HAP-1 (cell line): ENCODE measurements at places on chromosomes 5 and 9.

- peak; percentile 73 for DNase-seq
These were observed 691 bp downstream of the FCHO2 start for GRCh38 chr5:72956324-72957140.

GRCh38 chr5:127028822-127029457, 1.4 kb downstream of the MARCHF3 start:
- DNase-seq: peak; percentile 74

GRCh38 chr9:4689021-4689420, 9.7 kb downstream of the CDC37L1 start:
- DNase-seq: no peak

DNA sequence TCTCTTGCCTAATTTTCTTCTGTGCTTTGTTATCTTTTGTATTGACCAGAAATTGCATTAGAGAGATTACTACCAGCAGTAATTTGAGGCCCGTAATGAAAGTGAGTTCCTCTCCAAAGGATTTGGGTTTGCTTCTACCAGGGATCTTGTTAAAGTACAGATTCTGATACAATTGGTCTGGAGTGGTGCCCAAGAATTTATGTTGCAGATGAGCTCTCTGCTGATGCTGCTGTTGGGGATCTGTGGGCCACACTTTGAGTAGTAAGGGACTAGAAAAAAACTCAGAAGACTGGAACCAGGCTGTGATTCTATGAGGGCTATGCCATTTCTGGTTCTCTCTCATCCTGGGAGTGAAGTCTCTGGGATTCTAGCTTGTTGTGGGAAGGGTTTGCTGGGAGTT, 192.2 kb downstream of the SEC61B start:
- no peak for DNase-seq

GRCh38 chr9:137041124-137041523, 4.9 kb downstream of the NPDC1 start:
- DNase-seq: no peak

- DNase-seq: no peak
These were observed 255.1 kb downstream of the ZSWIM6 start for GRCh38 chr5:61587125-61587524.

- no peak for DNase-seq
These were observed 8.9 kb downstream of the RECK start for GRCh38 chr9:36045610-36046009.

DNA sequence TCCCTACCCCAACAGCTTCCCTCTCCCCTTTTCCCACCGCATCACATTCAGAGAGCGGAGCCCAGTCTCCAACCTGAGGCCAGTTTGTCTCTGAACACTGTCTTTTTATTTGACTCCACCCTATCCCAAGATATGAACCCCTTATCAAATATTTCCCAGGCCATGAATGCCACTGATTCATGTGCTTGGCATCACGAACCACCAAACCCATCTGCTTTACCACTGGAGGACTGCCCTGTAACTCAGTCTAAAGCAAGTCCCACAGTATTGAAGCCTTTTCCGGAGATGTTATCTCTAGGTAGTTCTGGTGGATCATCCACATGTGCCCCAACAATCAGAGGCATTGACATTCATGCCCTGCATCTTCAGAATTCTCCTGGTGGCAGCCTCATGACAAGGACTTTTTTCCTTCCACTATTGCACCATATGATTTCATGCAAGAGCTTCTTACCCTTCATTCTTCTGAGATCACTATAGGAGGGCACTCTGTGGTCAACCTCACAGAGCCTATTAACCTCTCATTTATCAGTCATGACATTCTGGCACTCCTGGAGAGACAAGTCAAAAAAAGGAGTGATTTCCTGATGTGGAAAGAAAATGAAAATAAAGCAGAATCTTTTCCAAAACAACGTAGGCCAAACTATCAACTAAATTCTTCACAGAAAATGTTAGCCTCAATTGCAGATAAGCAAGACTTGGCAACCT, 12.3 kb upstream of the SPATA31D4 start:
- DNase-seq: no peak

GRCh38 chr9:123527981-123528380, 172.0 kb downstream of the CRB2 start:
- DNase-seq: no peak

DNA sequence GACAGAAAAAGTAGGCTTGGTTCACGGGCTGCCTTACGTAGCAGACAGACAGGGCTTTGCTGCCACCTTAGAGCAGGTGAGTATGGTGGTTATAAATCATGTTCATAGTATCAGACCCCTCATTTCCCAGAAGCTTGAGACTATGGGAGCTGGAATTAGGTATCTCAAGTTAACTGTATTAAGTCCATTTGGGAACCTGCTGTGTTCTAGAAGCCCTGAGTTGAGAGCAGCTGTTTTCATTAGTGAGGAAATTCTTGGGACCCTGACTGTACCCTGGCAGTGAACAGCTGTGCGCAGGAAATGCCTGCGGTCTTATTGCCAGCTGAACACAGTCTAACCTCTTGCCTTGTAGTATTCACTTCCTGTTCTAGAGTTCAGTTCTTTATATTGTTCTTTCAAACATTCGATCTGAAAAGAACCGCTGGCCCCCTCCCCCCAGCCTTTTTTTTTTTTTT, 29.8 kb downstream of the UGCG start:
- DNase-seq: no peak

DNA sequence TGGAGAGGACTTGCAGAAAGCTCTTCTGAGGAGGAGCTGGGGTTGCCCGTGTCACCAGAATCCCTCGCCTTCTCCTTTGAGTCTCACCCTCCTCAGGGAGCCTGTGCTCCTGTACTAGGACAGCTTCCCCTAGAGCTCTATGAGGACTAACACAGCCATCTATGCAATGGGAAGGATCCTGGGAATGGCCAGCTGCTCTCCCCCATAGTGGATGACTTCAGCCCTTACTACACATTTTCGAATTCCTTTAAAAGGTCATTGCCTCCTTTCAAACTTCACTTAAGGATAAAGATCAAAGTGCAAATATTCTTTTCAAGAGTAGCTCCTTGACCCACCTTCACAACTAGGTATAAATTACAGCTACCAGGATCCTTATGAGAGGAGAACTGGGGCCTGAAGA, 55.1 kb downstream of the PRDM6 start:
- no peak for DNase-seq

DNA sequence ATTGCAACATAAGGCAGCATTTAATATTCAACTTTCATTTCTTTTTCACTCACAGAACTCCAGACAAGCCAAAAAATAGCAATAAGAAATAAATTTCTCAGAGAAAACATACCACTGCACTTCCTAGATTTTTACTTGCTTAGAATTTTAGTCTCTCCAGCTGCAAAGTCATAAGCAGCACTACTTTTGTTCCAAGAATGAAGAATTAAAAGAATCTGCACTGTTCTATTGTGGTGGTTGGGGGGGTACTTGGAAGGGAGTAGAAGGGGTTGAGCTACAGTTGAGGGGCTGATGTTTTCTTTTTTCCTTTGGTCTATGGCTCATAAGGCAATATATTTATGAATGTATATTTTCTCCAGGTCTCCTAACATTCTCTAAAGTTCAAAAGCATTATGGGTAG, 144.5 kb downstream of the KIAA0825 start:
- DNase-seq: no peak

DNA sequence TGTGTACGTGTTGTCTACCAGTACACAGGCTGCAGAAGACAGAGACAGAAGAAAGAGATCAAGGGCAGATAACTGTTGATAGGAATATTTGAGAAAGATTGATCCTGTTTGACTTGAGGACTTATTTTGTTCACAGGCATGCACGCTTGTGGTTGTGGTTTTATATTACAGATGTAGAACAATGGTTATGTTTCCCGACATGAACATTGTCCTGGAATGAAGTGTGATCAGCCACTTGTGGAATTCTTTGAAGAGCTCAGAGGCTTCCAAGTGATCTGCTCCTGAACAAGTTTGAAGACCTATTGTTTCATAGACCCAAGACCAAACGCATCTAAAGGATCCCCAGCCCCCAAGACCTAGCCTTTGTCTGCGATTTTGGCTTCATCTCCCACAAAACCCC, 13.7 kb downstream of the TEX53 start:
- no peak for DNase-seq

DNA sequence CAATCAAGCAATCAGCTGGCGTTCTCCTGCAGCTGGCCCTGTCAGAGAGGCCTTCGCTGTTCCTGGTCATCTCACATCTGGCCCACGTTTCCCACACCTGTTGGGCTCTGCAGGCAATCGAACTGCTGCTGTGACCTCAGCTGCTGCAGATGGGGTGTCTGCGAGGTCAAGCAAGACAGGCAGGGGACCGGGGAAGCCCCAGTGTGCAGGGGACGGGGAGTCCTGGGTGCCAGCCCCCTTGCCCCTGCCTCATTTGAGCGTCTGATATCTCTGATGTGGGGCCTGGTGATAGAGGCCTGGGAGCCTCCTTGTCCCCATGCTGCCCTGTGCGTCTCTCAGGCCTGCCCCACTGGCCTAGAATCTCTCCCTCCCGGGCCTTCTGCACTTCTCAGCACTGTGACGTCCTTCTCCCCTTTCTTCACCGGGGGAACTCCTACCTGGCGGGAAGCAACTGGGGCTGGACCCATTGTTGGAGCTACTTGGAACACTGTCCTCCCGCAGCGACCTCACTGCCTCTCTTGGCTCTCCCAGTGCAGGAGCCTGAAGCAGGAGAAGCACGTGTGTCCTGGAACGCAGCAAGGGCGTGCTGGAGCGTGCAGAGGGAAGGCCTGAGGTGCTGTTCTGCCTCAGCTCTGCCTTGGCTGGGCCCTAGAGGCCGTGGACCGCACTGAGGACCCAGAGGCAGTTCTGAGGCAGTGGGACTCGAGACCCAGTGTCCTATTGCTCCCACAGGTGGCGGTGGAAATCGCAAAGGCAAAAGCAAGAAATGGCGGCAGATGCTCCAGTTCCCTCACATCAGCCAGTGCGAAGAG, 3.9 kb downstream of the GRK6 start:
- no peak for DNase-seq

DNA sequence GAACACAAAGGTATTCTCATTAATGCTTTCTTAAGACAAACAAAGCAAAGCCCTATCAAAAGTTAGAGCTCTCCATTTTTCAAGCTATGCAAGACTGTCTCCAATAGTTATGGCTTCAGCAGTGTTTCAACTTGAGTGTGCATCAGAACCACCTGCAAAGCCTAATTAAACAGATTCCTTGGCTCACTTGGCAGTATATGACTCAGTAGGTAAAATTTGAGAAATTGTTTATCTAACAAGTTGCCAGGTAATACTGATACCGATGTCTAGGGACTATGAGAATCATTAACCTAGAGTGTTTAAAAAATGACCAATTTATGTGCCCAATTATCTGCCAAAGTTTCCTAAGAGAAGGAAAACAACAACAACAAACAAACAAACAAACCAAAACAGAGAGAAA, 60.3 kb upstream of the PARP8 start:
- no peak for DNase-seq

GRCh38 chr9:27310582-27310981, 13.6 kb upstream of the EQTN start:
- peak; percentile 61 for DNase-seq

- no peak for DNase-seq
These were observed 154.8 kb downstream of the PAX5 start for GRCh38 chr9:36878986-36879982.

GRCh38 chr5:109573766-109574165, 116.0 kb upstream of the MAN2A1 start:
- no peak for DNase-seq

DNA sequence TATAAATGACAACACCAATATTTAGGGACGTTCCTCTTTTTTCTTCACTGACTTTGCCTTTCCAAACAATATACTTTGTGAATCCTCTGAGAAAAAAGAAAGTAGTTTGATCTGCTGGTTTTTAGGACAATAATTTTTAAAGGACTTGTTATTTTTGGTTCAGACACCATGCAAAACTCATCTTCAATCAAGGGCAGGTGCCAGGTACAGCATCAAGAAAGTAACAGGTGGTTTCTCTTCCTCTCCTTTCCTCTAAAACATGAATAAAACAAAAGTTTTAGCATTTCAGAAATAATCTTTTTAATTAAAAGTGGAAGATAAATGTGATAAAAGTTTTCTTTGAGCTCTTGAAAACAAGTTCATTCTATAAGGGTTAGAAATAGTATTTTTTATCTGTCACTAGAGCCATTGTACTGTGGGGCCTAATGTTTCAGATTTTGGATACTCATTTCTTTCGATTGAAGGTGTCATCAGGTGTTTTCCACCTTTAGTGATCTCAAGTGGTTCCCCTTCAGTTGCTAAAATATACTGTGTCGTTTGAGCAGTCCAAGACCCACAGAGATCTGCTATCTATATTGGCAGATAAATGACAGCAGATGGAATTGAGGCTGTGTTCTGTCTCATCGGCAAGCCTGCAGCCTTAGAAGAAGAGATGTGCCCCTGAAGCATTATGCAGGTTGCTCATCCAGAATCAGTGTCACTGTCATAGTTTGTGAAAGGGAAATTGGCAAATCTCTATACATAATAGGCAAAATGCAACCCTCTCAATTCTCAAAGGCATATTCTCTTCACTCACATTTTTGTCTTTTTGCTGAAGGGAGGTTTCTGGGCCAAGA, 499.7 kb downstream of the PDE4D start:
- DNase-seq: no peak

DNA sequence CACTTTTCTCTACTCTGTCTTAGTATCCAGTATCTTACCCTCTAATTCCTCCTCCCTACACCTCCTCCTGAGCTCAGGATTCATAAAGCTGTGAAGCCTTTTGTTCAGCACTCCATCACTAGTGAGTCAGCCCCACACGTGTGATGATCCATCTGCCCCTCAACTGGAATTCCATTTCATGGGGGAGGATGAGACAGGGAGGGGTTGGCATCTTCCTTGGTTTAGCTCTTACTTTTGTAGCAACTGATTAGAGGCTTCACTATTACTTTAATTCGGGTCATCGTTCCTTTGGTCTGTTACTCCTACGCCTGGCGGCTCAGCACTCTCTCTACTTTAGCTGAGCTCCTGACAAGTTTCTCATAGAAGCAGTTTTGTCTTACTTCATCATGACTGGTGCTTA, 11.8 kb downstream of the BTNL8 start:
- DNase-seq: no peak

DNA sequence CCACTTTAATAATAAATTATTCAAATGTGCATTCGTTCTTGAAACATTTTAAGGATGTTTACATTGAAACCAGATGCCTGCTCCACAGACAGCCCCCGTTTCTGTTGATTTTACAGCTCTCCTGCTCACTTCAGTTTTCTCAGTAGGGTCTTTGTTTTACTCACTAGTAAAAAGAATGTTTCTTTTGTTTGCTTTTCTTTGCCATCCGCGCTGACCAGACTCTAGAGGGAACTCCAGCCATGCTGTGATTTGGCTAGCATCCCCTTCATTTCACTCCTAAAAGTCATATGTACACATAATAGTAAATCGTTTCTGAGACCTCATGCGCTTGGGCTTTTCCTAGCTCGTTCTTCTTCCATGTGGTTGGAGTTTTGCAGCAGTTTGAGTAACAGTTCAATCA, 28.7 kb upstream of the PALM2AKAP2 start:
- no peak for DNase-seq

DNA sequence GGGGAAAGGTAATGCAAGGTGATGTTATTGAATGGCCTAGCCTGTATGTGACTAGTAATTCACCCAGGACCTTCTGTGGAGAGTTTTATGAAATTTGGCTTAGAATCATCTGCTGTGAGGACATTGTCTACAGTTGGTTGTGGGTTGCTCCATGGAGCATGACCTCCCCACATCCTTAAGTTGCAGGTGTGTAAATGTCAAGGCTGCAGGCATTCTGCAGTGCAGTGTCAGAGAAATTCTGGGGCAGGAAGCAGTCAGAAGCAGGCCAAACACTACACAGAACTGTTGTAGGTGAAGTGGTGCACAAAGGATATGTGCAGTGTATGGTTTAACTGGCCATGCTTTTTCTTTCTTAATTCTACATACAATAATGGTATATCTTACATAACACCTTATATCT, 588.3 kb downstream of the EBF1 start:
- no peak for DNase-seq

GRCh38 chr9:28270156-28270555, 696.9 kb upstream of the C9orf72 start:
- DNase-seq: no peak

GRCh38 chr5:127083711-127084110, 10.4 kb upstream of the C5orf63 start:
- no peak for DNase-seq
